ENCODE measurements at places on chromosomes 1 and 21.

DNA sequence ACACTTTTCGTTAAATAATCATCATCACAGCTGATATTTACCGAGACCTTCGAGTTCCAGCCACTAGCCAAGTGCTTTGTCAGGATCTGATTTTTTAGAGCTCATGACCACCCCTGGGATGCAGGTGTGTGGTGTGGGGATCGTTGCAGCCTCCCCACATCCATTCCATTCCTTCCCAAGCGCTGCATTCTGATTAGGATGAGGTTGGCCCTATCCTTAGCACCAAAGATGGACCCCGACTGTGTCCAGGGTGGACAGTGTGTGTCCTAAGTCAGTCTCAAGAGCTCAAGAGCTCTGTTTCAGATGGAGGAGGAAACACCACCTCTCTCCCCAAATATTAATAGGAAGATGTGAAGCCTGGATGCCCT is 74.1 kb downstream of the PSMG1 start:
- DNase-seq, result no peak

DNA sequence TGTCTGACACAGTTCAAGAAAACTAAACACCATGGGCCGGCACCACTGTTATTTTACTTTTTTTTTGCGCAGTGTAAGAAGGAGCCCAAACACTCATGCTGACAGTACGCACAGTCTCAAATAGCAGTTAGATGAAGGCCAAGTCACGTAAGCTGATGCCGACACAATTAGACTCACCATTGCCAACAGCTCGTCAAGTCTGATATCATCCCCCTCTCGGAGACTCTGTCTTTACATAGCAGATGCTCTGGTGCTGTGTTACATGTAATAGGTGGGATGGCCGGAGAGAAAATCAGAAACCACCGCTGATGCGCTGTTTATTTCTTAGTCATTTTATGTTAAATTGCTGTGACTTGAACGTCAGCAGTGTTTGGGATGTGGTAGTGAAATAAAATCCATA is 49.3 kb downstream of the TGFB2 start:
- DNase-seq, result no peak

- no peak for DNase-seq
These were observed 51.7 kb downstream of the SLC37A1 start for GRCh38 chr21:42565206-42565810.

- no peak for DNase-seq
These were observed 37.5 kb upstream of the RCAN3 start for GRCh38 chr1:24465099-24465498.

GRCh38 chr1:198543670-198544260 is 3.3 kb upstream of the ATP6V1G3 start:
- DNase-seq, result no peak

- peak; percentile 44 for DNase-seq
These were observed 28.3 kb downstream of the SUCO start for GRCh38 chr1:172561252-172561651.

DNA sequence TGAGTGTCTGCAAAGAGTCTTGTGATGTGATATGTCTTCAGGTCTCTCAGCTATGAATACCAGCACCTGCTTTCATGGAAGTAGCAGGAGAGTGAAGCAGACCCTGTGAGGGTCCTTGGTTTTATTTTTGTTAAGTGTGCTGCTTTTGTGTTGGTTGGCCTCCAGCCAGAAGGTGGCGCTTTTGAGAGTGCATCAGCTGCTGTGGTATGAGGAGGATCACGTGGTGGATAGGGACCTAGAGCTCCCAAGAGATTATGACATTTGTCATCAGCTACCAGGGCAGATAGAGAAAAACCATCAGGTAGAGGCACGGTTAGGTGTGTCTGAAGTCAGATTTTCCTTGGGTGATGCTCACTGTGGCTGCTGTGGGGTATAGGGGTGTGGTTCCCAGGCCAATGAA is 1232.1 kb downstream of the MRPL39 start:
- no peak for DNase-seq

Data from AG08395 (cell line).